ENCODE measurements at places on chromosomes 5 and 9.

- no peak for DNase-seq
Observed at GRCh38 chr9:81391457-81391825, 297.9 kb downstream of the TLE1 start.

DNA sequence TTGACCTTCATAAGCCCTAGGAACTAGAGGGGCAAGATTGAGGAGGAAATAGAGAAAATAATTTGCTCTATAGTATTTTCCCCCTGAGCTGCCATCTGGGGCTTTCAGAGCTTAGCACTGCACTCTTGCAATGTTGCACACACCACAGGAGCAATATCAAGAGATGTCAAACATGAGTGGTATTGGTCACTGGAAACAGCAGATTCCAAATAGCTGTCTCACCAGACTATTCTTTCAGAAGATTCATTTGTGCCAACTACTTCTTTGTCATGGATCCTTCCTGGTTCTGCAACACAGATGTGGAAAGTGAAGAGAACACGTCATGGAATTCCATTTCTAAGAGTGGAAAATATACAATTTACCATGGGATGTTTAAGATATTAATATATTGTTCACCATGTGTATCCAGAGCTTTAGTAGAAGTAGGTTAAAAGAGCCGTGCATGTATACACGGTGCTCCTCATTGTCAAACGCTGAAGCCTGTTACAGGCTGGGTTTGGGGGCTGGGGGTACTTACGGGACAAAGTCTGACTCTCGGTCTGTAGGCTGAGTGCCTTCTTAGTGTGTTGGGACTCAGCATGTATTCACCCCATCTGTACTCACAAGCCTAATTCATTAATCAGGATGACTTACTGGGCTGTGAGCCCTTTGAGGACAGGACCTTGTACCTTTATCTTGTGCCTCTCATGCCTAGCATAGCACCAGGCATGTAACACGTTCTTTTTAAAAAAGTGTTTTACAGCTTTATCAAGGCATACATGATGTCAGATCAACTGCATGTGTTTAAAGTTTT, 31.4 kb upstream of the GDNF start:
- DNase-seq: no peak

DNA sequence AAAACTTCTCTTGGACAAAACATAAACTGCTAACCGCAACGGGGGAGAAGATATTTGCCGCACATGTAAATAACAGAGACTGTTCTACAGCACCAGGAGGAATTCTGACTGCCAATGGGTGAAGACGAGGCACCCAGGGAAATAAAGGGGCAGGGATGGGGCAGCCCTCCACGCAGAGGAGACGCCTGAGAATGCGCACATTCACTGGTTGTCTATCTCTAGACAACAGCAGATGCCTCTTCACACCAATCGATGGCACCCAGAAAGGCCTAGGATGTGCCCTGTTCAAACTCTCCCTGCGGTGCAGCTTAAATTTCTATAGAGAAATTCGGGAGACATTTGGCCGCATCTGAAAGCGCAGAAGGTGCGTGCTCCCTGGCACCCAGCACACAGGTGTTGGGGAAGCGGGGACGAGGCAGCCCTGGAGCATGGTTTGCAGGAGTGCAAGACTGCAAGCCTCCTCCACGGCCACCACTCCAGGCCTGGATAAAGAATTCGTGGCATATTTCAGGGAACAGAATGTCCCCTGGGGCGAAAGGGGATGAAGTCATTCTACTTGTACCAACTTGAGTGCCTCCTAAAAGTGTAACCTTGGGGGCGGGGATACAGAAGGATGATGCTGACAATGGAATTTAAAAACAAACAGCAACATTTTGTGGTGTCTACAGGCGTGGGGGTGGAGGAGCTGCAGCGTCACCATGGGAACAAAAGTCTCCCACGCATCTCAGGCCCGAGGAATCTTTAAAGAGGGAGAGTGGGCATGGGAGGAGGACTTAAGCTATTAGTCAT, 6.3 kb upstream of the IRX2 start:
- DNase-seq: no peak

GRCh38 chr5:81703840-81704239, 47.1 kb downstream of the SSBP2 start:
- DNase-seq: no peak

DNA sequence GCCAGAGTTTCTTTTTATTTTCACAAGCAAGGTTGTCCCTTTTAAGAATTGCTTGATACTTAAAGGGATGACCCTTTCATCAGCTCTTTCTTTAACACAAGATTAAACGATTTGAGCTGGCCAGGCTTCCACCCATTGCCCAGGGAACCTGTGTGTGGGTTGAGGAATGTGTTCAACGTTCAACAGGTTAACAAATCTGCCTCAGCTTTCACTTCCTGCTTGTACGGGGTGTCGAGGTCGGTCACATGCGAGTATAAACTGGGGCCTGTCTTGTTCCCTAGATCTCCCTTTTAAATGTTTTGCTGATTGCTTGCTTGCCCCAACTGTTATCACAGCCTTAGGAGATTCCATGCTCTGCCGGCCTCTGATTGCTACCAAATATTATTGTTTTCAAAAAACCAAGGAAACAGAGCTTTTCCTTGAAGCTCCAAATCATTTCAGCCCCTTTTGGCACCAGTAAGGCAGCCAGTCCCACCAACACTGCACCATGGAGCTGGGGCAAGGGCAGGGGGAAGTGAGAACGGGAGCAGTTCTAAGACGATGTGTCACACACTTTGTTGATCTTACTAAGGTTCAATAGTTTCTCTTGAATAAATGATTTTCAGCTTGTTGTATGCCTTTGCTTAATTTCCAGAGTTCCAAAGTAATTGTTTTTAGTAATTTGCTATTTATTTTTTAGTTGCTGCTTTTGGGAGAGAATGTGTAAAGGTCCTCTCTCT, 10.7 kb upstream of the CLK4 start:
- DNase-seq: no peak

GRCh38 chr5:17056141-17056631, 120.1 kb upstream of the MYO10 start:
- no peak for DNase-seq

GRCh38 chr5:128304088-128304487, 220.5 kb downstream of the SLC12A2 start:
- no peak for DNase-seq

GRCh38 chr5:74949976-74950375, 83.8 kb upstream of the FAM169A start:
- no peak for DNase-seq

- DNase-seq: no peak
Observed at GRCh38 chr9:98520221-98520960, 188.3 kb downstream of the GABBR2 start.

DNA sequence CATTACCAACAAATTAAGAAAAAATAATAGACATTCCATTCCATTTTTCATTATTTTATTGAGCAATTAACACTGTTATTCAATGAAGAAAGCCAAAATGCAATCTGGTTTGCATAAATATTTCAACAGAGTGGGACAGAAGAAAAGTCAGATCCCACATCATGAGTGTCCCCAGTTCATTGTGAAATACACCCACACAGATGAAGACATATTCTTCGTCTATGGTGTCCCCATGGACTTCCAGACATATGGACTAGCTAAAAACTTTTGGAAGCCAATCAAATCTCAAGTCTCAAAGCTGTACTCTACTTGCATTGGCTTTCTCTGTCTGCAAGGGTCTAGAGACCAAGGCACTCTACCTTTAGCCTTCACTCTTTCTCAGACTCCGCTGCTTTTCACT, 194.3 kb downstream of the SEMA5A start:
- no peak for DNase-seq

DNA sequence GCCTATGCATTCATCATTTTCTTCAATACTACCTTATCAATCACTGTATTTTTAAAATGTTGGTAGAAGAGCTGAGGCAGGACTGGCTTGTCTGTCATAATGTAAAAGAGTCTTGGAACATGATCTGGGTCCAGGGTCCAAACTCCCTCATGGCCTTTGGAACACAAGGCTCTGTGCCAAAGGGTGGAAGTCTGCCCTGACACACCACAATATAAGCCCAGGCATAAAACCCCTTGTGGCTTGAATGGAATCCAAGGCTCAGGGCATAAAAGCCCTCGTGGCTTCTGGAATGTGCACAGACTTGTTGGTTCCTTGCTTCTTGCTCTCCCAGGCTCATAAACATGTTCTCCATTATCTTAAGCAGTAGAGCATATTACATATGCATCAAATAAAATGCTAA, 48.0 kb downstream of the GABRB2 start:
- no peak for DNase-seq

DNA sequence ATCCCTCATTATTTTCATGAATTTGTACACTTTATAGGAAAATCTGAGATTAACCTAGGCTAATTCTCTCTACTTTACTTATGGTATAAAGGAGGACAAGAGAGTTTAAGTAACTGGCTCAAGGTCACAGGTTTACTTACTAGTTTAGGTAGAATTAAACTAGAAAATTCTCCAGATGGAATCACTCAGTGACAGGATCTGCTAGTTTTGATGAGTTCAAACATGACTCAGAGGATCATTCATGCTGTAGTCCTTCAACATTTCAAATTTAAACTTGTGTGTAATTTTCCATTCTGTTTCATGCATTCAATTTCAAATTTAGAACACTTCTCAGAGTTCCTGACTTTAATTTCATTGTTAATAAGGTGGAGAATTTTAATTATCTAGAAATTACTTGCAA, 485.7 kb upstream of the TUSC1 start:
- DNase-seq: no peak

DNA sequence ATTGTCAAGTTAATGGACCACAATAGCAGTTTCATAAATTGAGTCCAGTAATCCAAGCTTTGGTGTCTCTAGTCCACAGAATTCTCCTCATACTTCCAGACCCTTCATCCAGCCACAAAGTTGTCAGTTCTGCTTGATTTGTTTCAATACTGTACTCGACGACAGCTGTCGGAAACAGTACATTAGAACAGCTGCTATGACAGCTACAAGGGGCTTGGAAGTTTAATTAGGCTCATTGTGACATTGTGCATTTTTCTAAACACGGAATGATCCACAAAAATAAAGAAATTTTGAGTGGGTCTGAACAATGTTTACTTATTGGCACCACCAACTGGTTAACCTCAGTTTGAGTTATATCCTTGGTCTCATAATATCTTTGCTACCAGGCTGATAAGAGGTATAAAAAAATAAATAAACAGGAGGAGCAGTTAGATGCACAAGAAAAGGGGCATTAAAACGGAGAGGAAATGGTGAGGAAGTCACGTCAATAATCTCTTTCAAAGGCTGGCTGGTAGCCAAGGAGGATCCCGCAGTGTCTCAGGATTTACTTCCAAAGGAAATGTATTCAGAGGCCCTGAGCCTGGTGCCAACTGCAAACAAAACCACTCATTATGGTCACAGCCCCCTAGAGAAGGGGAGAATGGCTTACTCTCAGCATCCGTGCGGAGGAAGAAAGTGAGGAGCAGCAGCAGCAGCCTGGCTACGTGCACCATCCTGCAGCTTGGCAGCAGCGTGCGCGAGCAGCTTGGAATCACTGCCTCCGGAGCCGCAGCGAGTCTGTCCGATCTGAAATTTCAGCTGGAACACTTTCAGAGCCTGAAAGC, 933.8 kb upstream of the DMAC1 start:
- DNase-seq: no peak

- no peak for DNase-seq
Observed at GRCh38 chr5:13218518-13218917, 726.0 kb downstream of the DNAH5 start.

- no peak for DNase-seq
Observed at GRCh38 chr9:71812385-71812784, 44.1 kb upstream of the CEMIP2 start.

DNA sequence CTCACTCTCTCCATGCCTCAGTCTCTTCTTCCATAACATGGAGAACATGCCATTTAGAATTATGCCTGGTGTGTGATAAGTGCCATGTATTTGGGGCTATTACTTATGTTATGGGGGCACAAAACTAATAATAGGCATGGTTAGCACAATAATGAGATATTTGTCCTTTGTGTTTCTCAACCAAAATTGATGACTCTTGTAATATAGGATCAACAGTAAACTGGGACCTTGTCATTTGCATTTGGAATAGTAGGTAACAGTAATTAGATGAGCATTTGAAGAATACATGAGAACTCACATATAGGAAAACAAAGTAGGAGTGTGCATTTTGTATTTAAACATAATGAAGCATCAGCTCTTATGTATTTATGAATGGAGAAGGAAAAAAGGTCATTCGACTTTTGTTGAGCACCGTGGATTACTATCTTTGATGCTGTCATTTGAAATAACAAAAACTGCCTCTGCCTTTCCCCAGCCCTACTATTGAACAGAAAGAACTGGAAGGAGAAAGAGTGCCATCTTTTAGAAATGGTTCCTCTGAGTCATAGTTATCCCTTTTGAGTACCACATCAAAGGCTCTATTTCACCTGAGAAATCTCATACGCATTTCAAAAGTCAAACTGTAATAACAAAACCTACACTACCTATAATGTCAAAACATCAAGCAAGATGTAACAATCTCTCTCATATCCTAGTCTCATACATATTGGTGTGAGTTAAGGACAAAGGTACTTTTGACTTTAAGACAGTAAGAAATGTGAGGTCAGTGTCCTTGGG, 655.2 kb downstream of the PDE4D start:
- peak; percentile 1 for DNase-seq

DNA sequence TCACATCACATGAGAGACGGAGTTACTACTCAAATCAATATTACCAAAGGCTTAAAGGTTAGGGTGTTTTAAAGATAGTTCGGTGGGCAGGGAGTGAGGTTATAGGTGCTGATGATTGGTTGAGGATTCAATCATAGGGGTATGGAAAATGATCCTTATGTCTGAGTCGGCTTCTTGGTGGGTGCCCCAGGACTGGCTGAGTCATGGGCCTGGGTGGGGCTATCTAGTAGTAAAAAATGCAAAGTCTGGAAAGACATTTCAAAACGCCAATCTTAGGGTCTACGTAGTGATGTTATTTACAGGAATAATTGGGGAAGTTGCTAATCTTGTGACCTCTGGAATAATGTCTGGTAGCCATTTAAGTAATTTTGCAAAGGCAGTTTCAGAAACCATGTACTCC, 15.2 kb upstream of the SPIN1 start:
- DNase-seq: no peak

GRCh38 chr9:19162956-19163355, 35.7 kb upstream of the PLIN2 start:
- no peak for DNase-seq

GRCh38 chr9:114790521-114790920, 15.3 kb downstream of the TNFSF15 start:
- no peak for DNase-seq

- no peak for DNase-seq
Observed at GRCh38 chr9:38281196-38281595, 111.3 kb upstream of the ALDH1B1 start.

GRCh38 chr5:76816110-76816831, 2.6 kb upstream of the F2RL1 start:
- no peak for DNase-seq

GRCh38 chr9:99436616-99437015, 214.5 kb downstream of the SEC61B start:
- DNase-seq: no peak

- no peak for DNase-seq
Observed at GRCh38 chr9:70561786-70562395, 147.4 kb upstream of the KLF9 start.
